ENCODE measurements at places on chromosomes 2 and 18.
A peak's percentile ranks its signal among the peaks of the same experiment; 100 is the strongest.

DNA sequence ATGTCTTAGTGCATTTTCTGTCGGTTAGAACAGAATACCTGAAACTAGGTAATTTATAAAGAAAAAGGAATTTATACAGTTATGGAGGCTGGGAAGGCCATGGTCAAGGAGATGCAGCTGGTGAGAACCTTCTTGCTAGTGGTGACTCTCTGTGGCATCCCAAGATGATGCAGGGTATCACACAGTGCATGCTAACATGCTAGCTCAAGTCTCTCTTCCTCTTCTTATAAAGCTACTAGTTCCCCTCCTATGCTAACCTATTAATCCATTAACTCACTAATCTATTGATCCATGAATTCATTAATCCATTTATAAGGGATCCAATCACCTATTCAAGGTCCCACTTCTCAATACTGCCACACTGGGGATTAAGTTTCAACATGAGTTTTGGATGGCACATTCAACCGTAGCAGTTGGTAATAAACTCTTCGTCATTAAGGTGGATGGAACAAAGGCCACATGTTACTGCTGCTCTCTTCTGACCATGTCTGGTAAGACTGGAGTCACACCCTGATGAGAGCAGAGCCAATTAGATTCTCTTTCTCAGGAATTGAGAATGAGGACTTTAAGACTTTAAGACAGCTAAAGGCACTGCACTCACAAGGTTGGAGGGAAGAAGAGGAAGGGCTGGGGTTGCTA lies 211.6 kb upstream of the SMAD7 start:
- no peak for DNase-seq

GRCh38 chr2:147100406-147101035 lies 744.3 kb upstream of the ACVR2A start:
- no peak for DNase-seq

DNA sequence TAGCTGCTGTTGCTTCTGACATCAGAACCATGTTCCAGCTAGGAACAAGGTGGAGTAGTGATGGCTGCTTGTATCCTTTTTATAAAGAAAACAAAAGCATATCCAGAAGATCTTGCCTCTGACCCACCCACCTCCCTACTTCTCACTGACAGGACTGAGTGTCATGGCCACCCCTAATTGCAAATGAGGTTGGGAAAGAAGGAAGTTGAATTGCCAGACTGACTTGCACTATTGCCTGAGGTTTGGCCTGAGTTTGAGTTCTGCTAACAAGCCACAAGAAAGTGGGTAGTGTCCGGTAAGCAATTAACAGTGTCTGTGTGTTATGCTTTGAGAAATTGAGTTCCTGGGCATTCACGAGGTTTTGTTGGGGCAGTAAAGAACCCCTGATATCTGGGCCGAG lies 22.8 kb downstream of the SGPP2 start:
- DNase-seq: no peak

DNA sequence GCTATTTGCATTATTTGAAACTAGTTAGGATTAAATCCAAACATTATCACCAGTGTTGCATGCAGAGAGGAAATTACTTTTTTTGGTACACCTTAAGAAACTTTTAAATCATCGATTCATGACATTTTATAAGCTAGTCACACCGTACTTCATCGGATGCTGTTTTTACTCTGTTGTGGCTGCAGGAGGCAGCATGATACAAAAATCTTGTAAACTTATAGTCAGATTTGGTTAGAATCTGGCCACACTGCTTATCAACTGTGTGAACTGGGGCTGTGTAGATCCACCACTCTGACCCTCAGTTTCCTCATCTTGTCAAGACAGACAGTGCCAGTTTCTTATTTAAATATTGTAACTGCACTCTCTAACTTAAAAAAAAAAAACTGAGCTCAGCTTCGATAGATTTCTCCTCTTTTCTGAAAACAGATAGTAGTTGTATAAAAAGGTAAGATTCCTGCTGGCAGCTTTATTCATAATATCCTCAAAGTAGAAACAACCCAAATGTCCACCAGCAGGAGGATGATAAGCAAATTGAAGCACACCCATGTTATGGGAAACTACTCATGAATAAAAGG lies 77.8 kb downstream of the RAPGEF4 start:
- DNase-seq: no peak

DNA sequence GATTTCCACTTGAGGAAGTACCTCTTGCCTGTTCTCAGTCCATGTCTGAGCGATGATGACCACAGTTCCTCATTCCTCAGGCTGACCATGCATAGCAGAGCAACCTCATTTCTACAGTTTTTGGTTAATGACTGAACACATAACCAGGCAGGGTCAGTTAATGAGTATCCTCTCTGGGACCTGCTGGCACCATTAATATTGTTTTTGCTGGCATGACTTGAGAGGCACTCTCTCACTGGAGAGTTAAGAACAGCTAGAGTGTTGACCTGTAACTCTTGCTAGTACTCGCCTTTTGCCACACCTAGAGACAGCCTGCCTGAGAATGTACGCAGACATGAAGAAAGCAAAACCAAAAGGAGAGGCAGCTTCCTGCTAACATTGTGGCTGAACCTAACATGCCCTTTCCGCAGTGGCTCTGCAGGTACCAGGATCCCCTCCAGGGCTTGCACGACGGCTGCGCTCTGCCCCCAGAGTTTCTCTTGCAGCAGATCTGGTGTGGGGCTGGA lies 23.9 kb downstream of the PECR start:
- DNase-seq: no peak

- DNase-seq: no peak
These were observed 29.1 kb upstream of the NEMP2 start for GRCh38 chr2:190563646-190564045.

DNA sequence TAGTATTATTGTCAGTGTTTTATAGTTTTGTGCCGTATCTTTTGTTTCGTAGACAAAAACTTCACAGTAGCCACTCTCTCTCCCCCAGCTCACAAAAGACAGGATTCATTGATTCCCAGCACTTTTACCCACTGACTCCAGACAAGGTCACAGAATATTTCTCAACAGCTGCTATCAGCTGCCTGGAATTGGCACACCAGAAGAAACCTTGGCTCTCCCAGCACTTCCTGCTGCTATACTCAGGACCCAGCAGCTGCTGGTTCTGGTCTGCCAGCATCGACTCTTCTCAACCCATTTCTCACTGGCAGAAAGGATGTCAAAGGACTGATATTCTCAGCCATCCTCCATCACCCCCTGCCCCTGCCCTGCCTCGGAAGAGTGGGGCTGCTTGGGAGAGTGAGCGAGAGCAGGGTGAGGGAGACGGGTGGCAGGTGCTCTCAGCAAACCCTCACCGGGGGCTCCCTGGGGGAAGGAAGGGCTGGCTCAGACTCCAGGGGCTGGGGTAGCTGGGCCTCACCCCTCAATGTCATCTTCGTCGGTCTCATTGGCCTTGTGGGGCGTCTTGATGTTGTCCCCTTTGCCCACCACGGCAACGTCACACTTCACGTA lies 6.1 kb upstream of the OTOF start:
- no peak for DNase-seq

DNA sequence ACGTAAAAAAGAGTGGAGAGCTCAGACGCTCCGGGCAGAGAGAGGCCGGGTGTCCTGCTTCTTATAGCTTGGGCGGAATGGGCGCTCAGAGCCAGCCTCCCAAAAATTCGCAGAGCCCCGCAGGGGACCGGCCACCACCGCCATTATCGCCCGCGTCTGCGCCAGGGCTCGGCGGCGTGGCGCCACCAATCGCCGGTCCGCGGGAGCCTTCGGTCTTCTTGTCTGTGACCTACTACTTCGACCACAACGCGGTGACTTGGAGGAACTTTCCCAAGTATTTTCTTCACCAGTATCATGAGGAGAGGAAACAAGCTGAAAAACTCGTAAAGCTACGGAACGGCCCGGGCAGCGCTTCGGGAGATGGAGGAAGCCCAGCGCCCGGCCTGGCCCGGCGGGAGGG lies 1138.1 kb upstream of the CHAC2 start:
- no peak for DNase-seq

DNA sequence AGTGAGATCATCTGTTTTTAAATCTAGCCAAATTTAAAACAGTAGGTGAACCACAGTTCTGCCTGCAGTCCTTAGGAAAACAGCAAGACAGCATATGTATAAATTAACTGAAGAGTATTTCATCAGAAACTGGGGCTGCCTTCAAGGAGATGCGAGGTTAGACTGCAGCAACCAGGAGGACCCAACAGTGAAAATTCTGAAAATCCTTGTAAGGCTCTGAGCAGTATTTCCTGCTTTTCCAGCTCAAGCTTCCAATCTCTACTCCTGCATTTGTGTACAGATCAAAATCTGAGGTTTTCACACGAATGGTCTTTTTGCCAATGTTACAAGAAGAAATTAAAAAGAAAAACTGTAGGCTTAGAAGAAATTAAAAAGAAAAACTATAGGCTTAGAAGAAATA lies 43.7 kb downstream of the CERKL start:
- DNase-seq: no peak

- DNase-seq: peak; percentile 21
These were observed 3.6 kb upstream of the OTOS start for GRCh38 chr2:240143801-240144648.

DNA sequence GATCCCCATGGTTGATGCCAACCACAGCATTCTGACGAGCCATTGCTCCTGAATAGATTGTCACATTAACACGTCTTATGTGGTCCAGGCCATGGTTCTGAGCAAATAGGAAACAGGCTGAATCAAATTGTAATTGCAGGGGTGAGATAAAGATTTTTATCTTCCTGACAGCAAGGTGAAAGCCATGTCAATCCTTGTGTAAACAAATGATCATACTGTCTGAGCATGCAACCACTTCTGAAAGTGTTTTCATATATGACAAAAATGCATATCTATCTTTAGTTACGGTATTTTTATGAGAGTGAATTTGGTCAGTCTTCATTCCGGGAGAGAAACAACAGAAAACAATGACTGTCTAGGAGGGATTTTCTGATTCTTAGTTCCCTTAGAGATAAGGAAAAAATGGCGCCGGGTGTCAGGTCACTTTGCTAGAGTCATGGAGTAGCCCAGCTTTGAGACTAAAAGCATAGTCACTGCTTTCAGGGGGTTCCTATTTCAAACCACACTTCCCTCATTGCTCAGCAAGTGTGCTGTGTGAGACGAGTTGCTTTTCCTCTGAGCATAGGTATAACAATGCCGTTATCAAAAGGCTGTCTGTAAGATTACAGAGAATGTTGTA lies 958.9 kb downstream of the DCDC2C start:
- no peak for DNase-seq

DNA sequence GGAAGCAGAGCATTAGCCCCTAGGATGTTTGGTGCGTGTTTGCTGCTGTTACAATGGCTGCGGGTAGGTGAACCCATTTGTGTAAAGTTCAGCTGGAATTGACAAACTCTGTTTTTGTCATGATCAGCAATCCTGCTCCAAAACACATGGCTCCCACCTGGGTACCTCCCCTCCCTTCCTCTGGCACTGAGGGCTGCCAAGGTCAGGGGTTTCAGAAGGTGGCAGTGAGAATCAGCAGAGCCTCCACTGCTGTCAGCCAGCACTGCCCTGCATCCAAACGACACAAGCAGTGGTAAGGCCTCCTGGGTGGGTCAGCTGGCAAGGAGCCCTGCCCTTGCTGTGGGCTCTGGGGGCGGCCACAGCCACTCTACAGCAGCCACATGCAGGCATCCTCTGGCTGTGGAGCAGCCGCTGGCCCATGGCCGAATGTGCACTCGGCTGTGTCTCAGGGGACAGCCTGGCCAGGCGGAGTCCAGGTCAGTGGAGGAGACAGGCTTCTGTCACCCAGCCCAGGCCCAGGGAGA lies 32.8 kb upstream of the LDLRAD4 start:
- no peak for DNase-seq
